A673 (cell line): ENCODE measurements at places on chromosomes 5 and 9. TPM values are rescaled to one million over a fixed set of nuclear protein-coding genes. Genes with fewer than 3 reads are reported as not detected.

The SPATA31A6 gene
- not detected in 2 replicates for total RNA-seq

The CBY3 gene
- total RNA-seq = not detected in 2 replicates

The CARTPT gene
- not detected in 2 replicates for total RNA-seq

DNA sequence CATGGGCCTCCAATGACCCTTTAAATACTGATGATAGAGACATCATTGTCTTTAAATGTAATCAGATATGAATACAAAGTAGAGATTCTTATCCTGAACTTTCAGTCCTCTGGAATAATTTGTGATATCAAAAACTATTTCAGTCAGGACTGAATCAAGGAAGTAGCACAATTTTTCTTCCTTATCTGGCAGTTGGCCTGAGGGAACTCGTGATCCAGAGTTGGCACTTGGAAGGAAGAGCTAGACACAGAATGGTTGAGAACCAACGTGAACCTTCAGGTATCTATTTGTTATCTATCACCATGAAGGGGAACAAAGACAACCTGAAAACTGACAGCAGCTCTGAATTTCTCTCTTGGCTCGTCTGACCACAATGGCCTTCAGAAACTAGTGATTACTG is 269.3 kb downstream of the PRDM9 start:
- H3K27me3 ChIP-seq = no peaks in the 10 kb centered on the region
- no peak overlapping the region for H3K27ac ChIP-seq
- DNase-seq = no peak

DNA sequence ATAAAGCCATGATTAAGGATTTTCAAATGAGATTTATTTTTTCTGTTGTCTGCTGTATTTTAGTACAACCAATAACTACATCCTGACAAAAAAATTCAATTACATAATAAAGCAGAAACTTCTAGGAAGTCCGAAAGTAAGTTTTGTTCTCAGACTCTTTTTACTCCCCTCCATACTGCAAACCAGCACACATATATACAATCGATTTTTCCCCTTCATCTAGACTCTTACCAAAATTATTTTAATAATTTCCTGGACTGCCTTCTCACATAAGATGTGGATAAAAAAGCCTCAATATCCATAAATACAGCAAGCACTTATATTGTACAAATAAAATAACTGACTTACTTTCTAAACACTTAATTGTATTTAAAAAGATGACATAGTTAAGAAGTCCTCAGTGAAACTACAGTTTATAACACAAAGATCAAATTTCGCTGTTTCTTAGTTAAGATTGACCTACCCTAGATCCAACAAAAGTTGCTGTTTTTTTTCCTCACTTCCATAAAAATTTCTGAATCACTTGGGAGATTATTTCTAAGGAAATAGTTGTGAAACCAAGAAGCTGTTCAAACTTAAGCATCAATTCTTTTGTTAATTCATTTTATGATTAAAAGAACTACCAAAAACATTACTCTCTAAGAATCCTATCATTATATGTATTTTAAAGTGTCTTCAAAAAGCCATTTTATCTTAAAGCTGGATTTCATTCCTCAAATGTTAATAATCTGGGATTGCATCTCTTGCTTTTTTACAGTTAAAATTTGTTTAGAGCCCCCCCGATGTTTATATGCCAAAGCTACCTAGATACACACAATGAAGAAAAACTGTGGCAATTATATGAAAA is 74.7 kb upstream of the IFNE start:
- H3K36me3 ChIP-seq = no peaks in the 10 kb centered on the region
- H3K27me3 ChIP-seq = peaks cover 94% of the 10 kb centered on the region
- no peak for DNase-seq
- H3K27ac ChIP-seq = no peak overlapping the region
- no peak overlapping the region for H3K4me3 ChIP-seq
- no peaks in the 10 kb centered on the region for H3K4me1 ChIP-seq
